Activated CD8-positive, alpha-beta memory T cell treated with anti-CD3 and anti-CD28 coated beads for 36 hours (primary cell): ENCODE measurements at places on chromosomes 13 and 19. TPM values are rescaled to one million over a fixed set of nuclear protein-coding genes. Genes with fewer than 3 reads are reported as not detected.

OR7D2 gene
- total RNA-seq = not detected

ZNF699 gene
- 4.1 TPM for total RNA-seq

SLITRK6 gene
- not detected for total RNA-seq

ZNF835 gene
- total RNA-seq = 3.0 TPM
